Hematopoietic multipotent progenitor cell treated with erythropoietin and hydrocortisone succinate and interleukin-3 and kit ligand, for 8 days (in vitro differentiated cells): ENCODE measurements at places on chromosomes 12 and 14.

GRCh38 chr14:68331991-68332390 lies 460.9 kb downstream of the ZFP36L1 start:
- DNase-seq, result no peak

DNA sequence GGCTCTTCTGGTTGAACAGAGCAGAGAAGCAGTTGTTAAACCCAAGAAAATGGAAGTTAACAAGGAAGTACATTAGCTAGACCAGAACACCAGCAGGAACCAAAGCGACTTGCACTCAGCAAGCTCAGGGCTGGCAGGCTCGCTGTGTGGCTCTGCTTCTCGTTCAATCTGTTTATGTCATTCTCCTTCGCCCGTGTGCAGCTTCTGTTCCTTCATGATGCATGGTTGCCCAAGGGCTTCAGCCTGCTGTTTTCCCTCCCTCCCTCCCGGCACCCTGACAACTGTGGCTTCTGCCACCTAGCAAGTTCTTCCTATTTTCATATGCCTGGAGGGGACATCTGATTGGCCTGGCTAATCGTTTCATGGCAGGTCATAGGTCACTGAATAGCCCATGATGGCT lies 25.3 kb downstream of the PIGH start:
- DNase-seq, result no peak

DNA sequence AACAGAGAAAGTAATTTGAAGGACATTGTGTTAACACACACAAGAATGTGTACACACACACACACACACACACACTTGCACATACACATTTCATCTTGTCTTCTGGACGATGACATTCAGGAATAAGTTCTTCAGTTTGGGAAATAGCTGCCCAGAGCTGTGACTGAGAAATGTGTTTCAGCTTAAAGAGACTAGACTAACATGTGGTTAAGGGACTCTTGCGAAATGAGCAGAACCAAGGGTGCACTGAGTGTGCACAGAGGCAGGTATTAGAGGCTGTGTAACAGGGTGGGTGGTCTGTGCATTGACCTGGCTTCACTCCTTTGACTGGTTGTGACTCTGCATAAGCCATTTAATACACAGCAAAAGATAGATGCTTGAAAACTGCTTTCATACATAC lies 29.4 kb upstream of the KCNA5 start:
- DNase-seq, result no peak

DNA sequence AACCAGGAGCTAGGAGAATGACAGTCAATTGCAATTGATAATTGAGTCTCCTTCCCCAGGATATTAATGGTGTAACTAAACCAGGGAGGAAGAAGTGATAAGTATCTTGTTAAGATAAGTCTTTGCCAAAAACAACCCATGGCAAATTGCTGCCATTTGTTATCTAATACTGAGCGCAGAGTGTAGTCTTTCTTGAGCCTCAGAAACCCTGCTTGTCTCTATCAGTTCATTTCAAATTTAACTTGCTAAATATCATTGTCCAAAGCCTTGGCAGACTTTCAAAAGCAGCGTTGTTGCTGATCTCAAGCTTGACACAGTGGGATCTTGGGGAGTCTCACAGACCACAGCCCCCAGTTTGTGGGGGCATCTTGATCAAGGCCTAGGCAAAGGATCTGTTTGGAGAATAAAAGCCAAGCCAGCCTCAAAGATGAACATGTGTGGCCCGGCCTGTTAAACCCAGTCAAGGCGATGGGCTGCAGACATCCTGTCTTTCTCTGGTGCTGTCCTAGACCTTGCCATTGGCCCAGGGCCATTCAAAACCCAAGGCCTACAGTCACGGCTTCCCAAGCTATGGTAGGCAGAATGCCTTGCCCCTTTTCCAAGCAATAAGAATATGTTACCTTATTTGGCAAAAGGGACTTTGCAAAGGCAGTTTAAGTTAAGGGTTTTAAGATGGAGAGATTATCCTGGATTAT lies 164.2 kb downstream of the CHST11 start:
- peak; percentile 57 for DNase-seq

GRCh38 chr14:51539571-51540037 lies 112.1 kb upstream of the FRMD6 start:
- no peak for DNase-seq

GRCh38 chr12:27571463-27571862 lies 47.5 kb downstream of the PPFIBP1 start:
- no peak for DNase-seq

- DNase-seq, result no peak
Measured at GRCh38 chr12:4279198-4279690, 5.7 kb downstream of the CCND2 start.

DNA sequence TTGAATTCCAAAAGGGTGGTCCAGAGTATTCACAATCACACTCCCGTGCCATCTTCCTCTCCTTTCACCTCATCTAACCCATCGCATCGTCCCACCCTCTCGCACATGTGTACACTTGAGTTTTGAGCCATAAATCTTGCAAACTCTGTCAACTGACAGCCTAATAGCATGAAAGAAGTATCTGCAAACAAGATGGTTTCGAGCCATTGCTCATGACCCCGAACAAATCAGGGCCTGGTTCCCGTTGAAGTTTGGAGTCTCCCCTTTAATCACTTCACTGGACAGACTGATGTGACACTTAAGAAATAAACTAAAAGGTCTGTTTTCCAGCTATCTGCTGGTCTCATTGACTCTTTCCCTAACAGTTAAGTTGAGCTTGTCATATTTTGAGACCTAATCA lies 223.6 kb upstream of the SOX5 start:
- DNase-seq, result no peak

- no peak for DNase-seq
Measured at GRCh38 chr12:64587447-64587846, 22.8 kb upstream of the RASSF3 start.

GRCh38 chr12:87988534-87988933 lies 40.7 kb downstream of the C12orf50 start:
- DNase-seq, result no peak

GRCh38 chr12:50952510-50952909 lies at the start of gene HIGD1C:
Gene HIGD1C, plus strand, starts transcription at chr12:50952544. Its CDS starts 1,455 bp downstream, at chr12:50953999.
- no peak for DNase-seq

- no peak for DNase-seq
Measured at GRCh38 chr12:130658145-130658911, 57.8 kb downstream of the RIMBP2 start.

DNA sequence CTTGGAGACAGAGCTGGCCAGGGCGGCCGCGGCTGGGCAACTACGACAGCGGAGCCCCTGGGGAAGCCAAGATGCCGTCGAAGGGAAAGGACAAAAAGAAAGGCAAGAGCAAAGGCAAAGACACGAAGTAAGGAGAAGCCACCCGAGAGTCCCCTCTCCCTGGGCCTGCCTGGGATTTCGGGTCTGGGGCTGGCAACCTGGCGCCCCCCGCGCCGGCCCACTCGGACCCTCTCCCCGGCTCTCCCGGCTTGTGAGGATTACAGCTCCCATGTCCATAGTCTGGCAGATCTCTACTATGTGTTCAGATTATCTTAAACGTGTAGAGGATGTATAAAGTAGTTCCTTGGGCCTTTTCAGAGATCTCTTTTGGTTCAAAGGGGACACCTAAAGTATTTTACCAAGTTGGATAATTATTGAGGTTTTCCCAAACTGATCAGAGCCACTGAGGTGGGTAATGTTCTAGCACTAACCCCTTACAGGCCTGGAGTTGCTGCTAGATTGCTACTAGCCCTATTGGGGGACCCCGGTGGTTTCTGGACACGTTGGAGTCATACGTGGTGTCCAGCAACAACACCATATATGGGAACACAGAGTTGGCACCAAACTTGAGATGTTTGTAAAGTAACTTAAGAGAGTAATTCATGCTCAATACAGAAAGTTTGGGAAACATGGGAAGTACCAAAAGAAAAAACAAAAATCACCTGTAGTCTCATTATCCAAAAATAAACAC lies 424 bp downstream of the BBOF1 start:
- no peak for DNase-seq

DNA sequence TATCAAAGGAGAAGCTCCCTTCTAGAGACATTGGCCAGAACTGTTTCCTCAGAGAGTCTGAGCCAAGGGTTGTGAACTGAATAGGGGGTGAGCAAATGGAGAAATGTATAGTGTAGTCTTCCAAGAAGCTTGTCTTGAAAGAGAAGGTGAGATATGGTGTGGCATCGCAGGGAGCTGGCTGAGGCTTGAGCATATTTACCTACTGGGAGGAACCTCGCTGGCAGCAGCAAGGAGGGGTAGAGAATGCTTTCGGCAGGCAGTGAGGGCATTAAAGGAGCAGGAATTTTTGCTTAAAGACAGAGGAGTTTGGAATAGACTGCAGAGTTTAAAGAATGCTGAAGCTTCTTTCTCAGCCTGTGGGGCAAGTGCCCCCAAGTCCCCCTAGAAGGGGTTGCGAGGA lies 59.3 kb upstream of the PRMT8 start:
- DNase-seq, result no peak
